ENCODE measurements at places on chromosomes 7 and 10.

DNA sequence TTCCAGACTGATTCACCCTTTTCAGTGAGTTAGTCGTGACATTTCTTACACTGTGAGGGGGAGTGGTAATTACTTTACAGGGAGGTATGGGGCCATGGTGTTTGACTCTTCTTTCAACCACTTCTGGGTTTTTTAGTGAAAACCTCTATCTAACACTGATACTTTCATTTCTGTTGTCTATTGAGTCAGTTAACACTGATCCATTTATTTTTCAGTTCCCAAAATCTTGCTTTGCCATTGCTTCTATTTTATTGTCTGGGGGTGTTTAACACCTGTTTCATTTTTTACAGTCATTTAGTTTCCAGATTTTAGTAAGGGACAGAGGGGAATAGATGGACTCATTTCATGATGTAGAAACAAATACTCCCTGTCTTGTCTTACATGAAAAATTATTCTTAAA, 61.5 kb downstream of the HELLS start:
- no peak for DNase-seq

GRCh38 chr10:102564209-102564834, 60.5 kb downstream of the SUFU start:
- no peak for DNase-seq

- no peak for DNase-seq
Observed at GRCh38 chr10:93123766-93124165, 50.1 kb downstream of the CYP26A1 start.

DNA sequence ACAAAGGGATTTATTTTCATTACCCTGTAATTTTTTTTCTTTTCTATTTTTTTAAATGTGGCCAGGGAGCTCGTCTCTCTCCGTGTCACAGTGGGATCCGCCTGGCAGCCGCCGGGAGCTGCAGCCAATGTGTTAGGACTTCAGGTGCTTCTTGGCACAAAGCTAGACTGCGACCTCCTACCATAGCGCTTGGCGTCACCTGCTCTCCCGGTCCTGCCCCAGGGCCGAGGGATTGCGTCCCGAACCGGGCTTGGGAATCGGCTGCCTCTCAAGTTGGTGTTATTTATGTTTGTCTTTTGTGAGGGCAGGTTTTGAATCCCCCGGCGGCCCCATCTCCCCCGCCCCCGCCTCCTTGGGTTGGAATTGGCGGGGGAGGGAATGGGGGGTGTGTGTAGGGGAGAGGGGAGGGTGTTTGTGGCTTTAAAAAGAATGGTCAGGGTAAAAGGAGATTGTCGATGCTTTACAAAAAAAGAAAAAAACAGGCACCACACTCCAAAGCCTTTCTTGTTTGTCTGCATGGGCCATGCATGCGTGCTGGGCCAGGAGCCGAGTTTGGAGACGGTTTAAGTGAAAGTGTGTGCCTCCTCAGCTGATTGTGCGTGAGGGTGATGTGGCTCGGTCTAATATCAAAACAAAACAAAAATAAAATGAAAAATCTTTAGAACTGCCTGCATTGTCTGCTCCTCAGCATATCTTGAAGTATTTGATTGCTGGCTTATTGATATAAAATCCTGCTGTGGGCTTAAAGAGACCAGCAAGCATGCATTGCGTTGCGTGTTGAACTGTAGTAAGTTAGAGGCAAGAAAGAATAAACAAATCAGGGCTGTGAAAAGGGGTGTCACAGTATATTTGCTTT, 1.2 kb downstream of the PPP1R9A start:
- no peak for DNase-seq

DNA sequence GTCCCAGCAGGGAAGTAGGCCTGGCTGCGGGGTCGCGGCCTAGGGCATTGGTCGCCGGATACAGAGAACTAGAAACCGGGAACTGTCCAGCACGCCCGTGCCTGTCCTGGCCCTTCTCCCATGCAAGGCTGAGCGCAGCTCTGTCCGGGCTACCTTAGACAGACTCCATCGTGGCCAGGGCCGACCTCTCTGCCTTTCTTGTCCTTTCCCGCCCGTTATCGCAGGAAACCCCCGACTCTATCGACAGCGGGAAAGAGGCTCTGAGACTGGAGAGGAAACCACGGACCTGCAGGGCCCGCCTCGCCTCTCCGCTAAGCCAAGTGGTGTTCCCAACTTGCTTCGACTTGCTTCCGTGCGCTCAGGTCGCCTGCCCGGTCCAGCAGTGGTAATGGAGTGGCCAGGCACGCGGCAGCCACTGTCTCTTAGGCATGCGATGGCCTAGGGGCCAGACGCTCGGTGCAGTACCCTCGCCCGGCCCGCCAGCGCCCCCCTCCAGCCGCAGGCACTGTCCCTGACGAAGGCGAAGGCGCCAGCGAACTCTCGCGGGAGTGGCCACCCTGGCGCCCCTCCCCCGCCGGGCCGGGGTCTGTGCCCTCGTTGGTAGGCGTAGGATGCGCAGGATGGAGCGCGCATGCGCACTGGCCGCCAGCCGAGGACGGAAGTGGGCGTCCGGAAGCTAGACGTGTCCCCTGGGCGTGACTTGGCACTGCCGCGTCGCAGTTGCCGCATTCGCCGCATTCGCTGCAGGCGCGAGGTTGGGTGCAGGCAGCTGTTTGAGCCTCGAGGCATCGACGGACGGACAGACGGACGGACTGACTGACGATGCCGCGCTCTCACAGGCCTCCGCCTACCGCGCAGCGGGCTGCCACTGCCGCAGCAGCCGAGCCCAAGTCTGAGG, 54.4 kb downstream of the MCMBP start:
- no peak for DNase-seq

GRCh38 chr10:6916601-6917000, 336.5 kb upstream of the PRKCQ start:
- no peak for DNase-seq

DNA sequence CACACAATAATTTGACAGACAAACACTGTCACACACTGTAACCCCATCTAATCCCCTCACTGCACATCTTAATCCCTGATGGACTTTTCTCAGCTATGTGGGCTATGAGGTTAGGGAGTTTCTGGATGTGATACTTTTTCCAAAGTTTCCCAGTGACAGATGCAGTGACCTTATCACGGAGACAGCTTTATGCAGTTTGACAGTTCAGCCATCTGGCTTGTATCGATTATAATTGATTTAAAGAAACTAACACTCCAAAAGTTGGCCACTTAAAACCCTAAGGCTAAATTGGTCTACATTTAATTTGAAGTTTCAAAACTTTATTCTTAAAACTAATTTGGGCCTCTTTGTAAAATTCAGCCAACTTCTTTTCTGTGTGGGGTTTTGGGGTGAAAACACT, 196.7 kb downstream of the SDK1 start:
- DNase-seq: no peak

All from activated CD8-positive, alpha-beta memory T cell treated with anti-CD3 and anti-CD28 coated beads for 1 hour (primary cell).